ENCODE measurements at places on chromosomes 3 and 15.

- DNase-seq: no peak
These were observed 58.9 kb downstream of the IMPG2 start for GRCh38 chr3:101261506-101261905.

DNA sequence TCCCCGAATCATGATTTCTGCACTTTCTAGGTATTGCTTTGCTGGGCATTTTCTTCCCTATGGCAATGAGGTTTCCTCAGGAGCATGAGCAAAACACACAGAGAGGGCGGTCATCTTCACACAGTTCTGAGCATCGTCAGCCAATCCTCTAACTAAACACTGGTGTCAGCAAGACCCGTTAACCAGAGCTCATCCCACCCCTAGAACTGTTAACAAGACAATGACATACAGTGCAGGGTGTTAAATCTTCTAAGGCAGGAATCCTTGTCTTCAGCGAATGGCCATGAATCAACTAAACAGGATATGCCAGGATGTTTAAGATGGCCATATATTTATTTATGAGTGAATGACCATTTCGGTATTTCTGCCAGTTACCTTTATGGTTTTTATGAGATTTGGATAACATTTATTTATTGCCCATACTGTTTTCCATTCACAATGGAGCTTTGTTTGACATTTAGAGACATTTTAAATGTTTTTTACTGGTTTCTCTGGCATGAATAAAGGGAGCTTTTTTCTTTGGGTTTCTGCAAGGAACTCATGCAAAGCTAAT lies 411.5 kb upstream of the PROK2 start:
- DNase-seq: no peak

DNA sequence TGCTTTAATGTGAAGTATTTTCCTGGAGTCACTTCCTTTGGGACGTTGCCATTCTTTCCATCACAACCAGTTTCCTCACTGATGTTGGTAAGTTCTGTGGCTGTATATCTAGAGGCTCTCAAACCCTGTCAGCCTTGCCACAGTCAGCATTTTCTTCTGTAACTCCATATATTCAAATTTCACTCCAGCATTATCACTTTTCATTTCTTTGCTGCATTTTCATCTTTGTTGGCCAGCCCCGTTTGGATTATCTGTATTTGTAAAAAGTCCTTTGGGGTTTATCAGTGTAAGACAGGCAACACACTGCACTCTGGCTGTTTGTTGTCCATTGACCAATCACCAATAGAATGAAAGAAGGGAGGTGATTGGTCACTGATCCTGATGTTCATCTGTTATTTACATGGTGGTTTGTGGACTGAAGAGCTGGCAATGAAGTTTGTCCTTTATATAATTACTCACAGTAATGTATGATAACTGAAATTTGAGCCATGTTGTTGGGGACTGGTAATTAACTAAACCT lies 20.3 kb downstream of the GMPS start:
- DNase-seq: no peak

DNA sequence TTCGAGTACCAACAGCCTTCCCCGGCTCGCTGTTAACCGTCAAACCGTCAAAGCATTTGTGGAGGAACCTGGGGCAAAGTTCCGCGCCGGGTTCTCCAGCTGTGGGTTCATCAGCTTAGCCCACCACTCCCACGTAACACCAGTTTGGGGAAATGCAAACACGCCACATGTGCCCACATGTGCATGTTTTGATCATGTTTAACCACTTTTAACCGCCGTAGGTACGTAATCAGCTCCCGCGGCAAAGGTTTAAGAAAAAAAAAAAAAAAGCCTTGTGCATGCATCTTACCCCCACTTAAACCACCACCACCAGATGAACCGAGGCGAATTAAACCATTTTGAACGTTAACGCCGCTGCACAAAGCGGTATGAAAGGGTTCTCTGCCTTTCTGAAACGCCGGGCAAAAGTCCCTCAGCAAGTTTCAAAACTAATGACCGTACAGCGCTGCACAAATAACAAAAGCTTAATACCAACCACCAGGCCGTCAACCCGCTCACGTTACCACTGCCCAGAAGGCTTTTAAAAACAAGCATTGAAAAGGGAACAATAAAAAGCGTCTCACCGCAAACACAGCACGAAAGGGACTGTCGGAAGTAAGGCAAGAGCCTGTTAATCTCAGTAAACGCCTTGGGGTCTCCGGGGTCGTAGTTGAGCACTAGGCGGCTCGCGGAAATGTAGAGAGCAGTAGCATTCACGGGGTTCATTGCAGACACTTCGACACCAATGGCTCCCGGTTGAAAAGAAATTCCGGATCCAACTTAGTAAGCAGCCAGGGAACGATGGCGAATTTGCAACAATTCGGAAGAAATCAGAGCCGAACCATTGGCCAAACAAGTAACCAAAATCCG lies 1.5 kb downstream of the MSL2 start:
- DNase-seq: peak; percentile 76

GRCh38 chr3:74623261-74623836 lies 8.9 kb upstream of the CNTN3 start:
- no peak for DNase-seq

DNA sequence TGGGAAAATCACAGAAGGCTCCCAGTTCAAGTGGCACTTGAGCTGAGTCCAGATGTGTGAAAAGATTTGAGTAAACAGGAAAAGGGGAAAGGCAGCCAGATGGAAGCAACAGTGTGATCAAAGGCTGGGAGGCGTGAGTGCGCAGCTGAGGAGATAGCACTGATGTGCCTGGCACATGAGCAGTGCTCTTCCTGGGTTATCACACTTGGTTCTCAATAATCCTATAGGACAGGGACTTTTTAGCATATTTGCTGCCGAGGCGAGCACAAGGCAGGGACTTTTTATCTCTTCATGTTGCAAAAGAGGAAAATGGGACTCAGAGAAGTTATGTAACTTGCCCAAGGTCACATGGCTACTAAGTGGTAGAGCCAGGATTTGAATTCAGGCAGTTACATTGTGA lies 39.6 kb downstream of the CORO2B start:
- no peak for DNase-seq

- no peak for DNase-seq
These were observed 47.6 kb downstream of the PHLDB2 start for GRCh38 chr3:111906656-111907055.

DNA sequence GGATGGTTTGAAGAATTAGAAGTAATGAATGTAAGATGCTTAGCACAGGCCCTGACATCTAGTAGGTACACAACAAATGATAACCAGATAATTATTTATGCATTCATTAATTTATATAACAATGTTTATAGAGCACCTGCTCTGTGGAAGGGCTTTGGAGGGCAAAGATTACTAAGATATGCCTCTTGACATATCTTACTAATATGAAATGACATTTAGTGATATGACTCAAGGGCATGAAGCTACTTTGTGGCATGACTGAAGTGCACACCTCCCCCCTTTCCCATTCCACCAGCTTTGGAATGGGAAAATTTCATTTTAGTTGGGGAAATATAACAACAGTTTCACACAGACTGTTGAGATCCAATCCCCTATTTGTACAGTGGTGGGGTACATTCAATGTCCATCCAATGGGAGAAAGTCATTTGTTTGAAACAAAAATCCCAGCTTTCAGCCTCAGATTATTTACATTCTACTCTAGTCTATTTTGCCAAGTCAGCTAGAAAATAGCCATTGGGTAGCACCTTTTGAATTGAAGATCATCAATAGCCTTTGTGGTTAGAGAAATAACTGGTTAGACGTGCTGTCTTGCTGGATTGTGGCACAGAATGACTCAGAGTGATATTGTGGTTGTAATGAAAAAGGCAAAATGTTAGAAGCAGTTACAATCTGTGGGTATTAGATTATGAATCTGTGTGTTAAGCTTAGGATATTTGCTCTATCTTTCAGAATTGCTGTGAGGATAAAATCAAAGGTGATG lies 72.9 kb downstream of the MOBP start:
- DNase-seq: no peak

- DNase-seq: no peak
These were observed 52.9 kb downstream of the BCHE start for GRCh38 chr3:165784337-165784736.

DNA sequence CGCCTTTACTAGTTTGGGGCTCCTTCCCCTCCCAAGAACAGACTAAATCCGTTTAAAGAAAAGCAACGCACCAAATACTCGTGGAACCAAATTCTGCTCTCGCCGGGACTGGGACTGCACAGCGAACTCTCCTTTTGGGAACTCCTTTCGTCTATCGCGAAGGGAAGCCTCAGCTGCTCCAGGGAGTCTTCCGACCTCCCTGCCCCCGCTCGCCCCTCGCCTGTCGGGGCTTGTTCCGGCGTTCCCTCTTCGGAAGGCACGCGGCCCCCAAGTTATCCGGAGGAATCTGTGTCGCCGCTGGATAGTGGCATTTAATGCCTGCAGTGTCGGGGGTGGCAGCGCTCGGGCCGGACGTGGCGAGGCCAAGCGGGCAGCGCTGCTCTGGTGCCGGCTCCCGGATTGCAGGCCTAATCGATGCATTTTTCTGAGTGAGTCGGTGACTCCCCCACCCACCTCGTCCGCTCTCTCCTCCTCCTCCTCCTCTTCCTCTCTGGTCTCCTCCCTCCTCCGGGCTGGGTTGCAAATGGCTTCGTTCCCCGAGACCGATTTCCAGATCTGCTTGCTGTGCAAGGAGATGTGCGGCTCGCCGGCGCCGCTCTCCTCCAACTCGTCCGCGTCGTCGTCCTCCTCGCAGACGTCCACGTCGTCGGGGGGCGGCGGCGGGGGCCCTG lies at the start of gene TRIM71:
Gene TRIM71, plus strand, starts transcription at position 440 of the 671 bp plus-strand sequence. Its CDS starts 84 bp downstream, at position 524.
- no peak for DNase-seq

DNA sequence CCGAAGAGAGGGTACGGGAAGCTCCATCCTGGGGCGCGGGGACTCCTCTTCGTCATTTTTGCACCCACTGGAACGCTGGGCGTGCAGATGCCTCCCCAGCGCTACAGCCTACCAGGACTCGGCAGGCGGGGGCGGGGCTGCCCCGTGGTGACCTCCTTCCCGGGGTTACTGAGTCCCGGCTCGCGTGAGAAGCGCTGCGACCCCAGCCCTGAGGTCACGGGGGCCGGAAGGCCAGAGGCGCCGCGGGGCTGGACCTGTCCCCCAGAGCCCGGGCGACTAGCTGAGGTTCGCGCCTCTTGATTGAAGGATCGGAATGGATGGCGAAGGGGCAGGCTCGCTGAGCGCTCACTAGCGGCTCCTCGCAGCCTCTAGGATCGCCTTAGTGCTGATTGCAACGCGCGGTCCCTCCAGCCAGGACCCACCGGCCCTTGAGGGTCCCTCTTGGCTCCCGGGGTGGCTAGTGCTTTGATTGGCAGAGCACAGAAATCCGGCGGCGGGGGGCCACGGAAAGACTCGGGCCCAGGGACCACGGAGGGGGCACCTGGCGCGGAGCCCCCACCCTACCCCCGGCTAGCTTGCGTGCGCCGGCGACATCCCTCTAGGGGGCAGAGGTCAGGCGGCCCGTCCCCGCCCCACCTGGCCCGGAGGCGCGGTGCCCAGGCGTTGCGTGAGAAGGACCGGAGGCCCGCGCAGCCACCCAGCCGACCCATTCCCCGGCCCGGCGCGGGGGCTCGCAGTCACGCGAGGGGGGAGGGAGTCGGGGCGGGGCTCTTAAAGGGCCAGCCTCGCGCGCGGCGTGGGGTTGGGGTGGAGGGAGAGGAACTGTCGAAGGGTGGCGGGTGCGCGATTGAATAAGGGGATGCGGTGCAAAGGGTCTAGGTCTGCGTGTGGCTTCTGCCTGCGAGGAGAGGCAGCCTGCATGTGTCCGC lies 781 bp upstream of the CYP1A1 start:
- no peak for DNase-seq

GRCh38 chr3:12839156-12839946 lies 2.0 kb downstream of the RPL32 start:
- no peak for DNase-seq

GRCh38 chr3:24608701-24609390 lies 114.2 kb upstream of the THRB start:
- DNase-seq: no peak

- DNase-seq: no peak
These were observed 372.0 kb upstream of the ATP10A start for GRCh38 chr15:26234976-26235767.

DNA sequence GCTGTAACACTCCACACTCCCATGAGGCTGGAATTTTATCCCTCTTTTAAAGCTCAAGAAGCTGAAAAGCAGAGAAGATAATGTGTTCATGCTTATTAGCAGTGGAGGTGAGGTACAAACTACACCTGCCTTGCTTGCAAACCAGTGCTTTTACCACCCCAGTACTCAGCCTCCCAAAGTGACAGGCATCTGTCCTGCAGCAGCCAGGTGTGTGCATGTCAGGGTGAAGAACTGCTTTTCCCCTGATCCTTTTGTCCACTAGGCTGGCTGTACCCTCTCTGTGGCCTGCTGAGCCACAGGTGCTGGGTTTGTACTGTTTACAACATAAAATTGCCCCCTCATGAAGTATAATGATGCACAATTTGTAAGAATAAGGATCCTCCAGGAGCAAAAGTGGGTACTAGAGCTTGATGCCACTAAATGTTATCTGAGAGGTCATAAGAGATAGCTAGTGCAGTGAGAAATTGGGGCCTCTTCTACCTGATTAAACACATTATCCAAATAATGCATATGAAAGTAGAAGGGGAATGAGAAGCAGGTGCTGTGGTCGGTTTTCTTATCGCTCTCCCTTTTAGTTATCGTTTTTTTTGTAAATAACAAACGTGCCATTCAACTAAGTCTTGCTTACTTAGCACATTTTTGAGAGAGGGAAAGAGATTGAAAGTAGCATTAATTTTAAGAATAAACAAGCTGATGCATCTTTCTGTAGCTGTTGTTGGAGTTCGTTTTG lies 39.2 kb upstream of the GADL1 start:
- no peak for DNase-seq

GRCh38 chr3:60573494-60573893 lies 677.8 kb downstream of the FHIT start:
- DNase-seq: no peak

GRCh38 chr3:127820826-127821313 lies 1.4 kb downstream of the MGLL start:
- no peak for DNase-seq

DNA sequence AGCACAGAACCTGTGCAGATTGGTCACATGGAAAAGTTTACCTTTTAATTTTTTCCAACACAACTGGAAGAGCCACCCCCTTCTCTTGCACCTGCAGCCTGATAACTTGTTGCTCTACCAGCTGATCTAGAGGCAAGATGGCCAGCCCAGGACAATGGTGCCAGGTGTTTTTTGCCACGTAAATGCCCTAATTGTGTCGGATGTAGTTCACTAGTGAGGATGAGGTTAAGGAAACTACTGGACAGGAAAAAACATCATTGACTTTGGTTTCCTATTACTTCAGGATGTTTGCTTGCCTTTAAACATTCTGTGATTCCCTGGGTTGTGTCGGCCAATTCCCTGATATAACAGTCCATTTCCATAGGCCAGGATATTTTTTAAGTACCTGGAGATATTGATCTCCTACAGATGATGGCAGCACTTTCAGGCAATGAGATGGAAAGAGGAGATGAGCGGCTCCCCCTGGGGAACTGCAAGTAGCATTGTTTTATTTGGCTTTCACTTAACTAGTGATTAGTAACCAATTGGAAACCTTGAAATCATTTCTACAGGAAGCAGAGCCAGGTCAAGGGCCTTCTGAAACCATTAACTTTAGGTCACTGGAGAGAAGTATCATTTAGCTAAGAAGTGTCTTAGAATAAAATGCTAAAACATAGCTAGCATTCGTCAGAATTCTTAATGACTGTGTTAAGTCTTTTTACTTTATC lies 72.5 kb downstream of the OSBPL10 start:
- no peak for DNase-seq

GRCh38 chr3:177893331-177893730 lies 642.9 kb upstream of the KCNMB2 start:
- no peak for DNase-seq

Data from NK-92 treated with Interleukin-12 subunit alpha and Interleukin-12 subunit beta, amount 100 ng/mL, for 24 hours (cell line).